HCT116 (cell line): ENCODE measurements at places on chromosomes 11 and 22. TPM values are rescaled to one million over a fixed set of nuclear protein-coding genes. Genes with fewer than 3 reads are reported as not detected.

The TIMM10B gene
- total RNA-seq, result 22.9 TPM

The MMP11 gene
- 7.4 TPM for total RNA-seq

DNA sequence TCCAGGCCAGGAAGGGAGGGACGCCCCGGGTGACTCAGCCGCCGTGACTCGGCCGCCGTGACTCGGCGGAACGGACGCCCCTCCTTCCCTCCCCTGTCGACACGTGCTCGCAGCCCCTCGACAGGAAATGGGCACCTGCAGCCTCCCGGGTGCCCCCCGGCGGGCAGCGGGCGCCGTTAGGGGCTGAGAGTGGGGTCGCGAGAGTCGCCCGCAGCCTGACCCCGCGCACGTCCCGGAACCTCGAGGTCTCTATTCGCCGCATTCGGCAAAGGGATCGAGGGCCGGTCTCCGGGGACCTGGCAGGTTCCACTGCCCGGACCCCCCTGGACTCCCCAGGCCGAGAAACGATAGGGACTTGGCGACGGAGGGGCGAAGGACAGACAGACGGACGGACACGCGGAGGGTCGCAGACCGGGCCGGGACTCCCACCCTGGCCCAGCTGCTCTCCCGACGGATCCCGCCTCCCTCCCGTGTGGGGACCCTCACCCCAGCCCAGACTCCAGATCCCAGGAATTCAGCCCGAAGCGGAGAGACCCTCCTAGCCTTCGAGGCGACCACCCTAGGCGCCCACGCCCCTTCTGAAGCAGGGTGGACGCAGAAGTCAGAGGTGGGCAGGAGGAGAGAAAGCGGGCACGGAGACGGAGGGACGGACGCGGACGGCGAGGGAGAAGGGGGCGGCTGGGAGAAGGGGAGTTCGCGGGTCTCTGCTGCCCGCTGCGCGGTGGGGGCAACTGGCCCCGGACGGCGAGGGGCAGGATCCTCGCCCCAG lies 648 bp downstream of the FOSL1 start:
- peak overlapping the region; percentile 99 for H3K27ac ChIP-seq
- H3K36me3 ChIP-seq, result peaks cover 7% of the 10 kb centered on the region; the same call in 1 of the 2 replicates
- peaks cover 80% of the 10 kb centered on the region for H3K4me1 ChIP-seq
- H3K27me3 ChIP-seq, result no peaks in the 10 kb centered on the region
- DNase-seq, result no peak

GRCh38 chr22:44247346-44247745 lies 65.4 kb downstream of the SHISAL1 start:
- H3K36me3 ChIP-seq, result no peaks in the 10 kb centered on the region
- DNase-seq, result no peak
- 0 out of 2 replicates have a peak, but pooled peaks cover 11% of the 10 kb centered on the region for H3K27me3 ChIP-seq
- no peak overlapping the region for H3K4me3 ChIP-seq
- no peak overlapping the region for H3K27ac ChIP-seq

- DNase-seq, result no peak
- peaks cover 5% of the 10 kb centered on the region for H3K36me3 ChIP-seq
- H3K27ac ChIP-seq, result no peak overlapping the region
Measured at GRCh38 chr22:37940698-37941376, 12.6 kb downstream of the C22orf23 start.

DNA sequence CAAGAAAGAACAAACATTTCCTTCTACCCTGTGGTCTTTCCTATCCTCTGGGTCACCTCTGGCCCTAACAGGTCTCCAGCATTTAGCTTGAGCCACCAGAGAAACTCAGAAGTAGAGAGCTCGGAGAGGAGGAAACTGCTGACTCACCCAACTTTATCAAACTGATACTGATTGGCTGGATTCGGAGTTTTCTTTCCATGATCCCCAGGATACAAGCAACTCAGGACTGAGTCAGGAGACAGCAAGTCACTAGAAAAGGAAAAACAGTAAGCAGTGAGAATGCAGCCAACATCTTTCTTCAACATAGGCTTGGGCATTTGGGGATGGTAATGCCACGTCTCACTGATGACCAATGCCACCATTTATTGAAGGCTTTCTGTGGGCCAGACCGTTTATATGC lies 32.7 kb downstream of the THOC5 start:
- H3K27me3 ChIP-seq, result no peaks in the 10 kb centered on the region
- H3K4me3 ChIP-seq, result no peak overlapping the region
- H3K27ac ChIP-seq, result no peak overlapping the region
- H3K36me3 ChIP-seq, result peaks cover 62% of the 10 kb centered on the region
- DNase-seq, result no peak

DNA sequence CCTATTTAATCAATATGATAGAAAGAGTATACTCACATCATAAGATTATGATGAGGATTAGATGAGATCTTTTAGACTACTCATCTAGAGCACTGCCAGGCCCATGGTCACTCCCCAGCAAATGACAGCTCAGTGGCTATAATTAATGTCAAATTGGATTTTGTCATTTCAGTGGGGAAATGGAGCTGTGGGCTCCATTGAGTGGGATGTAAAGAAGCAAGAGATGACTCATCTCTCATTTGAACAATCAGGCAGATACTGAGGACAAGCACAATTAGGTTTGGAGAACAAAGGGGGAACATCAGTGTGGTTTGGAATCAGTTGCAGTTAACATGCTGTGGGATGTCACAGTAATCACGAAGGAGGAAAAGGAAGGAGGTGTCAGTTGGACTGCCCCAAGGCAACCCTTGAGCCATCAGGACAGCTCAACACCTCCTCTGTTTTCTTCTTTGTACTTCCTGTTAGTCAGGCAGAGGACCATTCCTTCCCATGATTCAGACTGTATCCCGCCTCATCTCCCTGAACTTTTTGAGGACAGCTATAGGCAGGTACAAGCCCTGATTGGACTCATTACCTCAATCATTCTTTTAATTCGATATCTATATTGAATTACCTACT lies 473.7 kb upstream of the ISX start:
- no peak for DNase-seq
- no peaks in the 10 kb centered on the region for H3K4me1 ChIP-seq
- no peaks in the 10 kb centered on the region for H3K36me3 ChIP-seq
- H3K4me3 ChIP-seq, result no peak overlapping the region

The HSCB gene
- 14.5 TPM for total RNA-seq

The BARX2 gene
- total RNA-seq, result 0.12 TPM

GRCh38 chr22:39219071-39220039 lies 25.4 kb downstream of the PDGFB start:
- H3K27me3 ChIP-seq, result no peaks in the 10 kb centered on the region
- H3K27ac ChIP-seq, result no peak overlapping the region
- H3K4me3 ChIP-seq, result no peak overlapping the region
